ENCODE measurements at places on chromosomes 3 and 15.
A peak's percentile ranks its signal among the peaks of the same experiment; 100 is the strongest.

DNA sequence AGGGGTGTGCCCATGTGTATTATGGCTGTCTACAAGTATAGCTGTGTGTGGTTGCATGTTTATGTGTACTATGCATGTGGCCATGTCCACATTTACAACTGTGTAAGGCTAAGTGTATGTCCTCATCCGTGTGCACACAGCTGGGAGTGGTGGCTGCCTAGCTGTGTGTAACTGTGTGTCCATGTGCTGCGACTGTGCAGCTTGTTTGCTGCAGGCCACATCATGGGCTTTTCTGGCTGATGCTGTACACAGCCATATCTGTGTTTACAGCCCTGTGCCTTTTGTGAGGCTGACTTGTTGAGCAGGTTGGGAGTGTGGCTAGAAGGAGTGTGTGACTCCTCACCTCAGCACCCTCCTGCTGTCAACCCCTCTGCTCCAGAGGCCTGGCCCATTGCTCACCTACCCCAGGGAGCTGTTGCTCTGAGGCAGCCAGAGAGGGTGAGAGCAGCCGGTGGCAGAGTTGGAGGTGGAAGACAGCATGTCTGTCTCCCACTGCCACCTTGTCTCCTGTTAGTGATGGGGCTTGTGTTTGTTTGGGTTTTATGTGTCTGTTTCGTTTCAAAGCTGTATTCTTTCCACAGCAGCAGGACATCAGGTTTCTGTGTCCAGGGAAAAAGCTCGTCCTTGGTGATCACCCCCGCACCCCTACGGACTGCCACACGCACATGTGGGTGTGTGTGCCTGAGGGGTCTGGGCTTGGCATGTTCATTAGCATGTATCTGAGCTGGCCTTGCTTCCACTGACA, 1.4 kb upstream of the GRM2 start:
- H3K4me3 ChIP-seq, result no peak overlapping the region
- H3K36me3 ChIP-seq, result peaks cover 7% of the 10 kb centered on the region
- peaks cover 4% of the 10 kb centered on the region for H3K4me1 ChIP-seq
- DNase-seq, result no peak

GRCh38 chr15:88538972-88539371, 7.5 kb downstream of the DET1 start:
- no peak for DNase-seq
- H3K27me3 ChIP-seq, result no peaks in the 10 kb centered on the region
- no peak overlapping the region for H3K27ac ChIP-seq
- no peaks in the 10 kb centered on the region for H3K4me1 ChIP-seq
- no peak overlapping the region for H3K4me3 ChIP-seq
- H3K36me3 ChIP-seq, result peaks cover 5% of the 10 kb centered on the region

DNA sequence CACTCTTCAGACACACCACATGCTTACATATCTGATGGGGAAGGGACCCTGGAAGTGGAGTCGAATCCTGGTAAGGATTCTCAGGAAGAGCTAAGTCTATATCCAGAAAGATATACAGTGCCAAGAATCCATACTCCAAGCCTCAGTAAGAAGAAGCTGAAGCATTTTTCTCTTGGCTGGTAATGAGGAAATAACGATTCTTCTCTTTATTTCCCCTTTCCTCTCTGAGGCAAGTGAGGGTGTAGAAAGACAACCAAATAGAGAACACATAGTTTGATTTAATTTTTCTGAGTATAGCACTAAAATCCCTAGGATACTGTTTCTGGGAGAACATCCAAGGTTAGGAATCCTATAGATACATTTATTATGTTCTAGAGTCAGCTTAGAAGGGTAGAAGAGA, 857.3 kb downstream of the TUSC7 start:
- no peaks in the 10 kb centered on the region for H3K36me3 ChIP-seq
- H3K27ac ChIP-seq, result no peak overlapping the region
- no peak overlapping the region for H3K4me3 ChIP-seq
- DNase-seq, result no peak

GRCh38 chr3:52227766-52228165, 2.3 kb upstream of the TLR9 start:
- no peak overlapping the region for H3K27ac ChIP-seq
- no peak overlapping the region for H3K4me3 ChIP-seq
- no peaks in the 10 kb centered on the region for H3K4me1 ChIP-seq
- H3K27me3 ChIP-seq, result no peaks in the 10 kb centered on the region
- peaks cover 28% of the 10 kb centered on the region for H3K36me3 ChIP-seq

DNA sequence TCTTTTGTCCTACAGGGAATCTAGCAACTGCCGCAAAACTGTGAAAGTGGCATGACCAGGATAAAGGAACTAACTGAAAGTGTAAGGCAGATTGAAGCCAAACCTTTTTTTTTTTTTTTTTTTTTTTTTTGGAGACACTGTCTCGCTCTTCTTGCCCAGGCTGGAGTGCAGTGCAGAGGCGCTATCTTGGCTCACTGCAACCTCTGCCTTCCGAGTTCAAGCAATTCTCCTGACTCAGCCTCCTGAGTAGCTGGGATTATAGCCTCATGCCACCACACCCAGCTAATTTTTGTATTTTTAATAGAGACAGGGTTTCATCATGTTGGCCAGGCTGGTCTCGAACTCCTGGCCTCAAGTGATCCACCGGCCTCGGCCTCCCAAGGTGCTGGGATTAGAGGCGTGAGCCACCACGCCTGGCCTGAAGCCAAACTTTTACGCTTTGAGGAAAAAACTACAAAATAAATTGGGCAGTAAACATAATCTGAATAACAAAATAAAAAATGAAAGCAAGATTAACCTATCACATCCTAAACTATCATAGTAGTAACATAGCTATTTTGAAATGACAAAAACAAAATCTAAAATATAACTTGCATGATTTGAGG, 9.7 kb downstream of the SLTM start:
- no peak overlapping the region for H3K4me3 ChIP-seq
- H3K27ac ChIP-seq, result peak overlapping the region; percentile 31
- DNase-seq, result no peak
- no peaks in the 10 kb centered on the region for H3K27me3 ChIP-seq
- H3K36me3 ChIP-seq, result peaks cover 13% of the 10 kb centered on the region

- H3K4me3 ChIP-seq, result no peak overlapping the region
- DNase-seq, result no peak
- H3K4me1 ChIP-seq, result peaks cover 30% of the 10 kb centered on the region
- H3K27ac ChIP-seq, result no peak overlapping the region
- H3K36me3 ChIP-seq, result no peaks in the 10 kb centered on the region
These were observed 167.3 kb downstream of the GMNC start for GRCh38 chr3:190695225-190695624.

- H3K4me1 ChIP-seq, result no peaks in the 10 kb centered on the region
- no peaks in the 10 kb centered on the region for H3K27me3 ChIP-seq
- H3K27ac ChIP-seq, result no peak overlapping the region
These were observed 508.5 kb downstream of the GABRG3 start for GRCh38 chr15:27479296-27480140.

GRCh38 chr15:100101426-100102089, 240.2 kb downstream of the ADAMTS17 start:
- no peak overlapping the region for H3K27ac ChIP-seq
- peaks cover 2% of the 10 kb centered on the region for H3K27me3 ChIP-seq
- DNase-seq, result peak; percentile 46

DNA sequence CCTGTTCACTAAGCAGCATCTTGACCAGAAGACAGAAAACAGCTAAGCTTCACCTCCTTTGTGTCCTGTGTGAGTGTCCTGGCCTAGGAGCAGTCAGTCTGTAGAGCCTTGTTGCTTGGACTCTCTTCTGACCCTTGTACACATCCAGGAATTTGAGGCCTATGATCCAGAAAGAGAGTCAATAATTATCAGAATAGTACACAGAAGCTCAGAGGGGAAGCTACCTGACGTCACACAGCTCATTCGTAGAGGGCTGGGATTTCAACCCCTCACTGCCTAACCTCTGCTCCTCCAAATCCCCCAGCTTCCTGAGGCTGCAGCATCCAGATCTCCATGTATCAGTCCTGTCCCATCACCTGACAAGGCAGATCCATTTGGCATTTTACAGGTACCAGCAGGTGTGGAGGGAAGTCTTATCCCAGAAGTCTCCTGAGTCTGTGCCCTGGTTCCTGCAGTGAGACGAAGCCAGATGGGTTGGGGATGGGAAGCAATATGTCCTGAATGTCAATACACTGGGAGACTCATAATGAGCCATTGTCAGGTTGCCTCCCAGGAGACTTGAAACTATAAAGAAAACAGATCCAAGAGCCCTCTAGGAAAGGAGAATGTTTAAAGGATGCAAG, 203.1 kb downstream of the MINAR1 start:
- DNase-seq, result no peak
- no peaks in the 10 kb centered on the region for H3K36me3 ChIP-seq
- no peak overlapping the region for H3K4me3 ChIP-seq
- no peaks in the 10 kb centered on the region for H3K27me3 ChIP-seq
- H3K27ac ChIP-seq, result no peak overlapping the region

DNA sequence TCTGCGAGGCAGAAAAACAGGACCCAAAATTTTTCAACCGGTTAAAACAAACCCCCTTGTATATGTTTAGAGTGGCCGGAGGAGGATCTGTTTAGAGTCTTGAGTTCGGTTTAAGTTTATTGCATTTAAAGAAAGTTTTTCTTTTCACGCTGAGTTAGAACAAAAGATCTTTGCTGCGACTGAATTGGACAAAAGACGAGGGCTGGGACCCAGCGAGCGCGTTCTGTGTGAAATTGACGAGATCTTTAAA, 9.8 kb downstream of the NR2F2 start:
- H3K36me3 ChIP-seq, result peaks cover 85% of the 10 kb centered on the region
- no peaks in the 10 kb centered on the region for H3K27me3 ChIP-seq
- H3K27ac ChIP-seq, result peak overlapping the region; percentile 96

GRCh38 chr15:93460717-93461116, 371.7 kb upstream of the RGMA start:
- H3K4me3 ChIP-seq, result no peak overlapping the region
- H3K27ac ChIP-seq, result no peak overlapping the region
- H3K4me1 ChIP-seq, result no peaks in the 10 kb centered on the region
- DNase-seq, result no peak

GRCh38 chr3:56157693-56158362, 310.4 kb downstream of the ERC2 start:
- peaks cover 29% of the 10 kb centered on the region for H3K4me1 ChIP-seq
- H3K27me3 ChIP-seq, result peaks cover 8% of the 10 kb centered on the region
- DNase-seq, result no peak
- no peak overlapping the region for H3K4me3 ChIP-seq
- peaks cover 11% of the 10 kb centered on the region for H3K36me3 ChIP-seq

DNA sequence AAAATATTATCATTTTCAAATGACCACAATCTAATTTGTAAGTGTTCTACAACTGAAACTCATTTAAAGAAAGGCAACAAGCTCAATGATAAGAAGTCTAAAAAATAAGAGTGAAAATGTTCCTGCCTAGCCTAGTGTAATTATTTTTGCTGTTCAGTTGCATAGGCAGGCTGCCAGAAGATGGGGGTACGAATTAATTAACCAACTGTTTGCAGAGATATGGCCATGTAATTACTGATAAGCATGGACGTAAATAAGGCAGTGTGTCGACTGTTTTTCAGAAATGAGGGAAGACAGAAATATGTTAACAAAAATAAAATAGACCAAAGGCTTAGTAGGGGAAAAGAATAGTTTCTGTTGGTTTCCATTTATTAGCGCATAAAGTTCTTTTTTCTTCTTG, 24.7 kb upstream of the SCAANT1 start:
- no peaks in the 10 kb centered on the region for H3K27me3 ChIP-seq
- no peak for DNase-seq
- H3K4me1 ChIP-seq, result peaks cover 20% of the 10 kb centered on the region
- peaks cover 7% of the 10 kb centered on the region for H3K36me3 ChIP-seq

DNA sequence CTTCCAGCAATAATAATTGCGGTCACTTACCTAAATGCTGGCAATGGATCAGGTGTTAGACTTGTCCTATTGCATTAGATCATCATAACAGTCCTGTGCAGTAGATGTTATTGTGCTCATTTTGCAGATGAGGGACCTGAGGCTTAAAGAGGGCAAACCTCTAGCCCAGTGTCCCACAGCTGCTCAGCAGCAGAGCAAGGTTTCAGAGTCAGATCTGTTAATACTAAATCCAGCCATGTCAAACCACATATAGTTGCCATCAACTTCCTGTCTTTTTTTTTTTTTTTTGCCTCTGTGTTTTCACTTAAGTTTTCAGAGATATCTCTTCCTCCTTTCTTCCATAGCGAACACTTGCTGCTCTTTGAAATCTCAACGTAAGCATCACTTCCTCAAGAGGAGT, 12.1 kb downstream of the FEZF2 start:
- H3K27me3 ChIP-seq, result peaks cover 60% of the 10 kb centered on the region
- DNase-seq, result no peak
- H3K27ac ChIP-seq, result no peak overlapping the region
- H3K36me3 ChIP-seq, result no peaks in the 10 kb centered on the region
- H3K4me3 ChIP-seq, result no peak overlapping the region

DNA sequence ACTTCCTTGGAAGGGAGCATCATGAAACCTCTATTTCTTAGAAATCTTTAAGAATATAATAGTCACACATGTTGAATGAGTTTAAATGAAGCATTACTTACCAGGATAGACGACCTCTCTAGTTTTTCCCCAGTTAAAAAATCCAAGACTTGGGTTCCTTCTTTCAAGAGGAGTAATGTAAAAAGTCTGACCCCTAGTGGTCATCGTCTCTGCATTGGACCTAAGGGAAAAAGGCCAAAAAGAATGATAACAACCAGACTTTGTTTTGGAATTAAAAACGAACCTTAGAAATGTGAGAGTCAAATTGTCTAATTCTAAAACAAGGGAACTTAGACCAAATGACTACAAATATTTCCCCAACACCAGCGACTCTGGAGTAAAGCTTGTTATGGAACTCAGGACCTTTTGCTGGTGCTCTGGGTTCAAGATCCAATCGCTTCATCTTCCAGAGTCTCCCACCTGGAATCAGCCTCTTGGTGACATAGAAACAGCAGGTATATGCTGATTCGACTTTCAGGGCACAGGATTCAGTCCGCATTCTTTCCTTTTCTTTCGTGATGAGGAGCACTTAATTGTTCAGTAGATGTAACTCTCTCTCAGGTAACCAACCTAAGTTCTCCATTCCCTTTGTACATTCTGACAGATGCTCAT, 214.8 kb upstream of the TPRG1 start:
- H3K27ac ChIP-seq, result no peak overlapping the region
- no peak overlapping the region for H3K4me3 ChIP-seq
- no peaks in the 10 kb centered on the region for H3K27me3 ChIP-seq
- no peaks in the 10 kb centered on the region for H3K36me3 ChIP-seq

- no peaks in the 10 kb centered on the region for H3K27me3 ChIP-seq
- no peak overlapping the region for H3K27ac ChIP-seq
- no peak overlapping the region for H3K4me3 ChIP-seq
- peaks cover 7% of the 10 kb centered on the region for H3K36me3 ChIP-seq
These were observed 81.8 kb downstream of the CLASP2 start for GRCh38 chr3:33636125-33636850.

DNA sequence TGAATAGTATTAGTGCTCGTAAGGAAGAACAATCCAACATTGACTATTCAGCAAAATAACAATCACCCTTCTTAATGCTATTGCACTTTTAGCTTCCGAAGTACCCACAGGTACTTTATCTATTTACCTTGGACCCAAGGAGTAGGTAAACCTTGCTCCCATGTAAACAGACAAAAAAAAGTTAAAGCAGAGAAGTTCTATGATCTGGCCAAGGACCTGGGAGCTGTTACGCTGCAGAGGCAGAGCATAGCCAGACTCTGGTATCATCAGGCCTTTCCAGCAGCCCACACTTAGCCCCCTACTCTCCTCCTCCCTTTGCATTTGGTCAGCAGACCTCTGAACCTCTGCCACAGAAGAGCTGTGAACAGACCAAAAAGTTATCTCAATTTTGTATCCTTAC, 130.3 kb upstream of the TPM1 start:
- no peak overlapping the region for H3K4me3 ChIP-seq
- H3K36me3 ChIP-seq, result no peaks in the 10 kb centered on the region
- no peak overlapping the region for H3K27ac ChIP-seq
